ENCODE measurements at places on chromosomes 16 and 17. TPM values are rescaled to one million over a fixed set of nuclear protein-coding genes. Genes with fewer than 3 reads are reported as not detected.

DNA sequence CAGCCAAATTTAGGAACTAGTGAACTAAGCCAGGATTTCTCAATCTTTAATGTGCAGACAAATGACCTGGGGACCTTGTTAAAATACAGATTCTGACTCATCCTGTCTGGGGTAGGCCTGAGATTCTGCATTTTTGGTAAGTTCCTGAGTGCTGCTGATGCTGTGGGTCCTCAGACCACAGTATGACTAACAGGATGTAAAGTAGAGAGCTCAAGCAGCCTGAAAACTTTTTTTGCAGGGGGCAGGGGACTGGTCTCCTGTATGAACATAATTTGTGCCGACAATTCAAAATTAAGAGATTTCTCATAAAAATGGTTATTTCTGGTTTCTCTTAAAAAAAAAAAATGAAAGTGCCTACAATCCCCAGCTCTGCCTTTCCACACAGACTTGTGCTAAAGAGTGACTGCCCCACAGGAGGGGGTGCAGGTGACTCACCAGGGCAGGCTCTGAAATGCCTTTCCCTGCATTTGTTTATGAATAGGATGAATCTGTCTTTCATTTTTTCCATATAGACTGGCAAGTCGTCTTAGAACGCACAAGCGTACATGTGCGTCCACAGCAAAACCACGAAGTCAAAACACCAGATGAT, 271.5 kb downstream of the PHKB start:
- DNase-seq: no peak

DNA sequence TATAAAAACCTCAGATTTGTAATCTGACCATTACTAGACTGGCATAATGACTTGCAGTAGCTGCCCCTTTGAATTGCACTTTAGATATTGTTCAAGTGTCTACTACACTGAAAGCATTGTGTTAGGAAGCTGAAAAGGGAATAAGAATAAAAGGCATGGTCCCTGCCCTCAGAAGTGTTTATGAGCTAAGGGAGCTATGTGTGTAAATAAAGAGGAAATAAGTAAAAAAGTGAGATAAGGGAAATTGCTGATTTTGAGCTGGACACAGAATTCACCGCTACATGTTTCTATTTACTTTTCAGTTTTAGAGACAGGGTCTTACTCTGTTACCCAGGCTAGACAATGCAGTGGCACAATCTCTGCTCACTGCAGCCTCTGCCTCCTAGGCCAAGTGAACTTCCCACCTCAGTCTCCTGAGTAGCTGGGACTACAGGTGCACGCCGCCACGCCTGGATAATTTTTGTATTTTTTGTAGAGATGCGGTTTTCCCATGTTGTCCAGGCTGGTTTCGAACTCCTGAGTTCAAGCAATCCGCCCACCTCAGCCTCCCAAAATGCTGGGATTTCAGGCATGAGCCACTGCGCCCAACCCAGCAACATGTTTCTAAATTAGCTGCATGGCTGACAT, 57.0 kb downstream of the GRB2 start:
- DNase-seq: no peak

DNA sequence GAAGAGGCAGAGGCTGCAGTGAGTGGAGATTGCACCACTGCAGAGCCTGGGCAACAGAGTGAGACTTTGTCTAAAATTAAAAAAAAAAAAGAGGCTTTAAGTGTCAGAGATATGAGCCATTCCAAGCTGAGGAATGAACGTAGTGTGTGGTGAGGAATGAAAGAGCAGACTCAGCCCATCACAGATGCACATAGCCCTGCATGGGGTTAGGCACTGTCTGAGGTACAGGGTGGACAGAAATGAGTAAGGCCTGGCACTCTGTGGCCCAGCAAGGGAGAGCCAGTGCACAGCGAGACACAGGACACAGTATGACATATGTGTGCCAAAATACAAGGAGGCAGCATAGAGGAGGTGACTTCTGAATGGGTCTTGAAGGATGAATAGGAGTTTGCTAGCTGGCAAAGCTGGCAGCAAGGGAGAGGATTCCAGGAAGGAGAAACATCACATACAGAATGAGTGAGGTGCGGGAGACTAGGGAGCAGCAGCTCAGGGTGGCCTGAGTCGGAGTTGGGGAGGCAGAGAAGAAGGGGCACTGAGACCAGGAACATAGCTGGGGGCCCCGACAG, 8.7 kb upstream of the ZNF469 start:
- no peak for DNase-seq

DNA sequence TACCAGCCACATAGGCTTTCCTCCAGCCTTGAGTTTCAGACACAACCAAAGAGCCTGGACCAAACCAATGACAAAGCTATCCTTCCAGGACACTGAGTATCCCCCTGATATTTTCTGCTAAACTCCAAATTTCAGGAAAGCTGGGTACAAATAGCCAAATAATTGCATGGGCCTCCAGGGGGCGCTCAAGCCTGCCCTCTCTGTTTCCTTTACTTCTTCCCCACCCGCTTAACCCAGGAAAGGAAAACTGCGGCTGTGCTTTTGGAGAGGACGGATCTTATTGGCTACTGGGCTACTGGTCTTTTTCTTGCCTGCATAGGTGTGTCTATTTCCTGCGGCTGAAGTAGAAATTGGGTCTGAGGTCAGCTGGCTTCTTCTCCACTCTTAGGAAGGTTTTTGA, 30.1 kb downstream of the GNGT2 start:
- DNase-seq: peak; percentile 16

DNA sequence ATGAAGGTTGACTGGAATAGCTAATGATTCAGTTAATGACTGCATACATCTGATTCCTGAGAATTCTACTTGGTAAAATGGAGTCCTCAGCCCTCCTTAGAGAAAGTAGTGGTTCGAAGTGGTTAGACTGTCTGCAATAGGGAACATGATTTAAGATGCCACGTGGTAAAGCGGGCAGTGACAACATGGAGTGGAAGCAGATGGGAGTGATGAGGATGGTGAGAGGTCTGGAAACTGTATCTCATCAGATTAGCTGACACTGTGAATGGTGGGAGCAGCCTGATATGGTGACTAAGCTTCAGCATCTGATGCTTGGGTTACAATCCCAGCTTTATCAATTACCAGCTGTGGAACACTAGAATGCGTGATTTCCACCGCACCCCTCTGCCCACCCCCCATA, 8.4 kb downstream of the CDH11 start:
- no peak for DNase-seq

GRCh38 chr17:10754861-10755591, 25.2 kb upstream of the TMEM220 start:
- no peak for DNase-seq

DNA sequence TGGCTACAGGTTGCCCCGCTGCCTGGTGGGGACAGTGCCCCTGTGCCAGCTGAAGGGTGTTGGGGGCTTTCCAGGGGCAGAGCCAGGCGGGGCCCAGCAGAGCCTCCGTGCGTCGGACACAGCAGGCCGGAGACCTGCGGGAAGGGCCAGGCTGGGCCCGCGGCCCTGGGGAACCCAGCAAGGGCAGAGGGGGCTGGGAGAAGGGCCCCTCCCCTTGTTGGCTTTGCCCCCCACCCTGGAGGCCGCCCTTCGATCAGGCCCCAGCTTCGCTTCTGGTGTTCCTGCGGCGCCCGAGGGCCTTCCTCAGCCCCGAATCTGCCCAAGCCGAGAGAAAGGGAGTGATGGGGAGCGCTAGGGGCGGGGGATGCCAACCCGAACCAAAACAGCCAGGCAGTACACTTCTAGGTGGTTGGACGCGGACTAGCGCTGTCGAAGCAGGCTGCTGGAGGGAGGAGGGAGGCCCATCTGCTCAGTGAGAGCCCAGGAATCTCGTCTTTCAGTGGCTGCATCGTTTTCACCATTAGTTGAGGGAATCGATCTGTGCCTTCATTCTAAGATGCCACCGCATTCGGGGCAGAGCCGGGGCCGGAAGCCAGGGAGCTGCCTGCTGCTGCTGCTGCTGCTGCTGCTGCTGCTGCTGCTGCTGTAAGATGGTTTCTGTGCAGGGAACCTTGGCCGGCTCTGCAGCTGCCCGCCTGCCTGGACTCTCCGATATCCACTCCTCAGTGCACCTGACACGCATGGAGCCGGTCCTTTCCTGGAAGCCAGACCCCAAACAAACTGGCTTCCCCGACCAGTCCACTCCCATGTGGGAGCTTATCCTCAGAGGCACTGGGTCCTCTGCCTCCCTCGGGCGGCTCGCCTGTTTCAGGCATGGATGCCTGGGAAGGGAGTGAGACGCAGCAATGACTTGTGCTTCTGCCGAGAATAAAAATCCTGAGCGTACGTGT, 1.7 kb downstream of the JPH3 start:
- DNase-seq: no peak

GRCh38 chr17:49316258-49316570, 45.8 kb downstream of the ZNF652 start:
- DNase-seq: no peak

GRCh38 chr16:57305159-57305811, 20.8 kb upstream of the PLLP start:
- no peak for DNase-seq

- DNase-seq: no peak
These were observed 232.9 kb downstream of the CDH13 start for GRCh38 chr16:82859662-82860061.

- DNase-seq: no peak
These were observed 70.8 kb downstream of the ABR start for GRCh38 chr17:1108765-1109605.

- DNase-seq: no peak
These were observed 113.0 kb upstream of the DYNLRB2 start for GRCh38 chr16:80427795-80428194.

DNA sequence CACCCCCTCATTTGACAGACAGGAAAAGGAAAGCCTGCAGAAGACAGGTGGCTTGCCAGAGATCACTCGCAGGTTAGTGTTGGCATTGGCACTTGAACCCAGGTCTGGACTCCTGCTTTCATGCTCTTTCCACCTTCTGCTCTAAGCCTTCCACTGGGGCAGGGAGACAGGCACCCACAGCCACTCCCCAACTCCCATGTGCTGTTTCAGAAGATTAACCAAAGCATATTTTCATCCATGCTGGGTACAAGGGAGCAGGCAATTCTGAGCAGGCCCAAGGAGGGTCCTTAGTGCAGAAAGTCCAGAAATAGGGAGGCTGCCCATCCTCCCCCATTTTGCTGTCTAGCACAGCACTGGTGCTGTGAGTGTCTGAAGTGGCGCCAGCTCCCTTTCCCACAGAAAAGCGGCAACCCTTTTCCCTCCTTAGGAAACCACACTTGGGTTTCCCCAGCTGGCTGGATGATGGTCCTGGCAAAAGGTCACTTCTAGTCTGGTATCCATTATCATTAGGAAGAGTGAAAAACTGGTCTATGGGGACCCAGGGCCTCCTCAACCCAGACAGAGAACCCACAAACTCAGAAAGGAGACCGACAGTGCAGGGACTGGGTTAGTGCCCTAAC, 2.0 kb upstream of the CAVIN1 start:
- DNase-seq: no peak

DNA sequence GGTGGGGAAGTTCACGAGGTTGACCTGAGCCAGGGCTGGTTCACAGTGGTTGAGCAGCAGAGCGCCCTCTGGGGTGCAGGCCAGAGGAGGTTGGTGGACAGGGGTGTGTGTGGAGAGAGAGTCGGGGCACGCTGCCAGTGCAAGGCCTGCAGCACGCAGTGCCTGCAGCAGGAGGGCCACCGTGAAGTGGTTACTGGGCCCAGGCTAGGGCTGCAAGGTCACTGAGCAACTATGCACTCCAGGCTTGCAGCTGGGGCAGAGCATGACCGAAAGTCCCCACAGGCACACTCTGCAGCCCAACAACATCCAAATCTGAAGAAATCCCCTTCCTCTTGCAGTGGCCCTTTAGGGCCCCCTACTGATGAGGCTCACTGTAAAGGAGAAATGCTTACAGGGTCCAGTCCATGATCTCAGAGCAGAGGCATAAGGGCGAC, 89.1 kb upstream of the NOL11 start:
- no peak for DNase-seq

- DNase-seq: no peak
These were observed 9.4 kb downstream of the TOX3 start for GRCh38 chr16:52537516-52537915.

GRCh38 chr17:31530391-31530985, 139.0 kb downstream of the RAB11FIP4 start:
- no peak for DNase-seq

DNA sequence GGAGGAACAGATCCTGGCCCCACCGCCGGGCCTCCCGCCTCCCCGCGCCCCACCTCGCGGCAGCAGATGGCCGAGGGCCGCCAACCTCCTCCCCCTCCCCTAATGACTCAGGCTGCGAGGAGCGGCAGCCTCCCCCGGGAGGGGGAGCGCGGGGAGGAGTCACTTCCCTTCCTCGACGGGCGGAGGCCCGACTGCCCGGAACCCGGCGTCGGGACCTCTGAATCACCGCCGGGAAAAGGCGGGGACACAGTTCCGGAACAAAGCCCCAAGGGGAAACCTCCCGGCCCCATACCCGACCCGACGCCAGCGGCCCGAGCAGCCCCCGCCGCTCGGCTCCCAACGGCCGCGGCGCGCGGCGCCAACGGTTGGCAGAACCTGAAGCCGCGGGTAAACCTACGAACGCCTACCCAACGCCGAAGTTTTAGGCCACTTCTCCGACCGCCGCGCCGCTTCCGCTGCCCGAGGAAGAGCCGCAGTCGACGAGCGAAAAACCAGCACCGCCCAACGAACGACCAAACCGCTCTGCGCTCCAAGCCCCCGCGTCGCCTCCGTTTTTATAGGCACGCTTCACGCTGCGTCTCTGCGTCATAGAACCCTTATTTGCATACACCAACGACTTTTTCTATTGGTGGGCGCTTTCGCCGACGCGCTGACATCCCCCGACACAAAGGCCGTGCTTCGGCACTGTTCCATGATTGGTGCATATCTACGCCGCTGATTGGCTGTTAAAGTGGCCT, 5.2 kb upstream of the UNK start:
- DNase-seq: peak; percentile 100

GRCh38 chr17:40827746-40828453, 5.5 kb upstream of the KRT10 start:
- no peak for DNase-seq

The ABCC6 gene
- polyA plus RNA-seq: 21.2 TPM

The VAMP2 gene
- 139 TPM for polyA plus RNA-seq
